SK-N-SH treated with all-trans-retinoic acid at 6 μM for 48 hours (cell line): ENCODE measurements at places on chromosomes 3 and 15.

GRCh38 chr3:182212479-182213076 is 500.9 kb downstream of the SOX2 start:
- peak; percentile 58 for ATAC-seq

DNA sequence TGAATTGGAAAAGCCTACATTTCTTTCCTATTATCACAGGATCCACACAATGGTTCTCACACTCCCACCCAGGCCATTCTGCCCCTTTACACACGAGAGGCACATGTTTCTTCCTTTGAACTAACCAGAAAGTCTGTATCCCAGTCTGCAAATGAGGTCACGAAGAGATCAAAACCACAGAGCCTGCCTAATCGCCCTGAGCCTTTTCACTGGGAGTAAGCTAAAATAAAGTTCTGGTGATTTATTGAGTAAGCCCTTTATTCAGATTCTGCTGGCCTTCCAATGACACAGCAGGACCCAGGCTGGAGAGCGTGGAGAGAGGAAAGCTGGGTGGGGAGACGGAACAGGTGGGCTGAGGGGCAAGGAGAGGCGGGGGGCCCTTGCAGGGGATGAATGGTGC is 78.7 kb downstream of the ATP1B3 start:
- ATAC-seq: no peak

DNA sequence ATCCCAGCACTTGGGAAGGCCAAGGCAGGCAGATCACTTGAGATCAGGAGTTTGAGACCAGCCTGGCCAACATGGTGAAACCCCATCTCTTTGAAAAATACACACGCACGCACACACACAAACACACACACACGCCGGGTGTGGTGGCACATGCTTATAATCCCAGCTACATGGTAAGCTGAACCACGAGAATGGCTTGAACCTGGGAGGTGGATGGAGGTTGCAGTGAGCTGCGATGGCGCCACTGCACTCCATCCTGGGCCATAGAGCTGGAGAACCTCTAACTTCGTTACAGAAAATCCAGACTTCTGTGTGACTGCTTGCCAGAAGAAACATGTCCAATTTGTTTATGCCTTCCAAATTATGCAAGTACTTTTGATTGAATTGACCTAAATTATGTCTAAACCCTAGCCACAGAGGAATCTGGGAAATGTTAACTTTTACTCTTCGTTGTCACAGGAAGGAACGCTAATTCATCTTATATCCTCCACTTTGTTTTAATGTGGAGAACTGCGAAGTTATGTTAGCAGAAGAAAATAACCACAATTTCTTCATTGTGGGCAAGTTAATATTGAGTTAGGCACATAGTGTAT is 21.7 kb downstream of the TRIM59 start:
- peak; percentile 56 for ATAC-seq

DNA sequence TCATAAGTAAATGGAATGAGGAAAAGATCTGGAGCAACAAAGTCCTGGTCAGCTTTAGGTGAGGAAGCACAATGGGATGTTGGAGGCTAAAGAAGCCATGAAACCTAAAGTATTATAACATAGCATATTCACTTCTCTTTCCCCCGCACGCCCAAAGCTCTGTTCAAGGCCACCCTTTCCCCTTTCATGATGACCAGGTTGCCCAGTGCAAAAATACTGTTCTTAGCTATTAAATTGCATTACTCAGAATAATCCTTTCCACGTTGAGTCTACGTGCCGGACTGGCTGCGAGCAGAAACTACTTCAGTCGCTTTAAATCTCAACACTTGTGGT is 589 bp upstream of the MAPKBP1 start:
- no peak for ATAC-seq

GRCh38 chr3:157112536-157112935 is 47.4 kb downstream of the CCNL1 start:
- no peak for ATAC-seq

- ATAC-seq: no peak
Measured at GRCh38 chr3:66477856-66478255, 23.0 kb downstream of the LRIG1 start.

DNA sequence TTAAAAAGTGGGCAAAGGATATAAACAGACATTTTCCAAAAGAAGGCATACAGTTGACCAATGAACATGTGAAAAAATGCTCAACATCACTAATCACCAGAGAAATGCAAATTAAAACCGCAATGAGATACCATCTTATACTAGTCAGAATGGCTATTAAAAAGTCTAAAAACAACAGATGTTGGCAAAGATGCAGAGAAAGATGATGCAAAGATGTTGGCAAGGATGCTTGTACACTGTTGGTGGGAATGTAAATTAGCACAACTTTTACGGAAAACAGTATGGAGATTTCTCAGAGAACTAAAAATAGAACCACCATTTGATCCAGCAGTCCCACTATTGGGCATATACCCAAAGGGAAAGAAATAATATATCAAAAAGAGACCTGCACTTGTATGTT is 53.5 kb downstream of the TLNRD1 start:
- ATAC-seq: no peak

GRCh38 chr15:92808598-92809063 is 91.5 kb upstream of the CHD2 start:
- ATAC-seq: peak; percentile 15

- no peak for ATAC-seq
Measured at GRCh38 chr3:58683466-58683865, 16.9 kb upstream of the FAM3D start.

DNA sequence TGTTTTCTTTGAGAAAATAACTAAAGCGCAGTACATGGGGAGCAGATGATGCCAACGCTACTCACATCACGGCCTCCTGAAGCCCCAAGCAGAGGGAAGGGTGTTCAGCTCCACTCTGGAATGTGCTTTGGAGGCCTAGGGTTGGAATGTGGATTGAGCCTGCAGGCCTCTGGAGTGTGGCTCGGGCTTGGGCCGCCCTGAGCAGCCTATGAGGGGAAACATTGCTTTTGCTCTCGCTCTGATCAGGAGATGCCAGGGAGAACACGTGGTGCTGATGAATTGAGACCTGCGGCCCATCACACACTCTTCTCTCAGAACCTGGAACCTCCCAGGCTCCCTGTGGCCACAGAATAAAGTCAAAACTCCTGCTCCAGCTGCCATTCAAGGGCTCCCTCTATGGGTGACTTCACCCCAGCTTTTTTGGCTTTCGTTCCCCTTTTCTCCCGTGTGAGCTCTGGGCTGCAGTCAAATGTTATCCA is 23.3 kb downstream of the CCDC13 start:
- peak; percentile 62 for ATAC-seq

DNA sequence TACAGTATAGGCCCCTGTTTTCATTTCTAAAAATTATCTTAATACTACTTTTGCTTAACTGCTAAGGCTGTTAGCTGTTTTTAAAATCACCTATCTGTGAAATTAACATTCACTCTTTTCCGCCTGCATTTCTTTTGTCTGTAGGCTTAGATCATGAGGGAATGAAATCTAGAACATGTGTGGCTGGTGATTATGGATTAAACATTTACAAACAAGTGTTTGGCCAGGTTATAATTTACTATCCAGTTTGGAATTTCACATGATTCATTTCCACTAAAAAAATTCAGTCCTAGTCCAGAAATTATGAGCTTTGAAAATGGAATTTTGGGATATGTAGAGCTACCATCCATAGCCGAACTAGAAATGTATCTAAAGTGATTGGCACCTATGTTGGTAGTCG is 39.1 kb downstream of the GOLM2 start:
- ATAC-seq: no peak

DNA sequence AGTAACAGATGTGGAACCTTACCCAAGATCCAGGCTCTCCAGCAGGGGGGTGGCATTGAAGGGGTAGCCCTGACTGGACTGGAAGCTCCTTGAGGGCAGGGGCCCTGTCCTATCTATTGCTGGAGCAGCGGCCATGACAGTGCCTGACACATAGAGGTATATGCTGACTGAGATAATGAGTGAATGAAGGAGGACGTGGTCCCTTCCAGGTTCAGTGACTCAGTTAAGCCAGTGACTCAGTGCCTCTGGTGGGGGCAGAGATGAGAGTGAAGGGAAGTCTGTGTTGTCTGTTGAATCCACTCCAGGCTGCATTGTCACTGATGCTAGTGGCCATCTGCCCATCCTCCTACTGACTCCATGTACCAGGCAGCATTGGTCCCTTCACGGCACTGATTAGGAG is 13.0 kb upstream of the CTXND1 start:
- no peak for ATAC-seq

GRCh38 chr15:48722764-48723661 is 77.5 kb upstream of the FBN1 start:
- peak; percentile 81 for ATAC-seq

- ATAC-seq: no peak
Measured at GRCh38 chr3:84601303-84601702, 357.5 kb upstream of the CADM2 start.

DNA sequence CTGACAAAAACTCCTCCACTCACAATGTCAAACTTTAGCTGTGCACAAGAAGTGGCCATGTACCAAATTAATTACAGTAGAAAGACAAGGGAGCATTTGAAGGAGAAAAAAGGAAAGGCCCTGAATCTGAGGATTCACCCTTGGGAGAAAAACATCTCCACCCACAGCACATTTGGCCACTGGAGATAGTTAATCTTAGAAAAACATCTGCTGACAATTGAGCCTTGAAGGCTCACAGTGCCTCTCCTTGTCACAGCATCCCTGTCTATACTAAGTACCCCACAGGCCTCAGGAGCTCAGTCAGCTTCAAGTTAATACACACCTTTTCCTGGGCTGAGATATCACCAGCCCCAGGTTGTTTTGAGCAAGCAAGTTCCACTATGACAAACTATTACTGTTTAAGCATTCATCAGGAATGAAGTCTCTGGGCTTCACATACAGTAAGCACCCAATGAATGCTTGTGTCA is 78.1 kb upstream of the SETMAR start:
- no peak for ATAC-seq

DNA sequence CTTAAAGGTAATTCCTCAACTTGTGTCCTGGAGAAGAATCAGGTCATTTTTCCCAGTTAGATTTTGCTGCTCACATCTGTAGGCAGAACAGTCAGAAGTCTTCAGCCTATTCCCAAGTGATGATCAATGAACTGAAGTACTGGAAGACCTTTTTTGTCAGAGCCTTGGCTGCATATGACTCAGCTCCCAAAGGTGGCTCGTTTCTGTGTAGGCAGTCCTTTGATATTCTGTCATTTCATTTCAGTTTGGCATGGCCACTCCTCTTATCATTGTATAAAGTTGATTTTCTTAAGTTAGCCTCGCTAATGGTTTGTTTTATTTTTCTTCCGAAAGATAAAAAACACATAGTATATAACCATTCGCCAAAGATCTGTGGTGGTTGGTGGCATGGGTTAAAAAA is 90.7 kb downstream of the KLHL25 start:
- ATAC-seq: no peak

GRCh38 chr3:194321693-194322640 is 29.2 kb downstream of the CPN2 start:
- ATAC-seq: no peak

- no peak for ATAC-seq
Measured at GRCh38 chr3:128578346-128578745, 72.3 kb downstream of the RPN1 start.

GRCh38 chr3:46609212-46609721 is 3.1 kb upstream of the FAM240A start:
- no peak for ATAC-seq
